ENCODE measurements at places on chromosomes 2 and 18.

DNA sequence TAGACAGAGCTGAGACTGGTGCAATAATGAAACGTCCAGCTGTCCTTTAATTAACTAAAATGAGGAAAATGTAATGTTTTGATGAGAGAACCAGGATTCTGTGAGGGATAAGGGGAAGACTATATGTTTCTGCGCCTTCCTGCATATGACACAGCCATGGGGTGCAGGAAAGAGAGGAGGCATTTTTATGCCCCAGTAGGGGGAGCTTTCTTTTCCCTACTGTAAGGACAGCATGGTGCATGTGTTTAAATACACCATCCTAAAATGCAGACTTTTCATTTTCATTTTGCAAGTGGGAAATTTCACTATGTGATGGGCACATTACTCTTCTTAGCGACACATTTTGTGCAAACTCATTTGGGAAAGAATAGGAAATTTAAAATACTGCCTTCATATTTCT, 446.1 kb downstream of the ARHGAP15 start:
- DNase-seq: no peak

GRCh38 chr18:58823412-58823811, 41.3 kb upstream of the ZNF532 start:
- no peak for DNase-seq

DNA sequence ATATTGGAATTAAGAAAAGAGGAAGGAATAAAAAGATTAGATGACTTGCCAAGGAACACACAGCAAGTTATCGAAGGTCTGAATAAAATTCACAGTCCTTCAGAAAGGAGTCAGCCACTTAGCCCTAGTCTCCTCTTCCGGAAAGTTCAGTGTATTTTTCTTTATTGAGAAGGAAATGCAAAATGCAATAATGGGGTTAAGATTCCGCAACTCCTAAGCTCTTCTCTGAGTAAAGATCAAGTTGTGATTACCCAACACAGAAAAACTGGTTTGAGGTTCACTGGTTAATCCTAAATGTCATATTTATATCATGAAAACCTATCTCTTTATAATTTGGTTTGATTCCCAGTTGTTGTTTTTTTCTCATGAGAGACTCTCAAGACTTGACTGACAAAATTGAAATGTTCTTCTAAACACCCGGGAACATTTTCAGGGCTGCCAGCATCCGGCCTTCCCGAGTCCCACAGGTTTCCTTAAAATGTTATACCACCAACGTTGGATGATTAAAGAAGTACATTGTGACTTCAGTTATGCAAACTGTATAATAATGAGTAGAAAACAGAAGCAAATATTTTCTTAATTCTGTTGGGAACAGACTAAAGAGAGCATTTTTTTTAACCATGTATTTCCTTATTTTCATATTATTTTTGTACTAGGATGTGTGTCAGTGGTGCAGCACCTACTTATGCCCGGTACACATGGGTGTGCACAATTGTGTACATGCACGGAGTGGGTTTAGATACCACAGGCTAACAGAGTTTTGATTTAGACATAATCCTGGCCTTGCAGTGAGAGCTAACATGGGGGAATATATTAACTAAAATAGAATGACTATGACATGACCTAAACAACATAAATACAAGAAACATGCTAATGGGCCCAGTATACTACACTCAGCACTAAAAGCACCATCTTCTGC, 100.2 kb downstream of the STK39 start:
- DNase-seq: no peak

- no peak for DNase-seq
Observed at GRCh38 chr2:100418406-100418962, 1.0 kb upstream of the CHST10 start.

DNA sequence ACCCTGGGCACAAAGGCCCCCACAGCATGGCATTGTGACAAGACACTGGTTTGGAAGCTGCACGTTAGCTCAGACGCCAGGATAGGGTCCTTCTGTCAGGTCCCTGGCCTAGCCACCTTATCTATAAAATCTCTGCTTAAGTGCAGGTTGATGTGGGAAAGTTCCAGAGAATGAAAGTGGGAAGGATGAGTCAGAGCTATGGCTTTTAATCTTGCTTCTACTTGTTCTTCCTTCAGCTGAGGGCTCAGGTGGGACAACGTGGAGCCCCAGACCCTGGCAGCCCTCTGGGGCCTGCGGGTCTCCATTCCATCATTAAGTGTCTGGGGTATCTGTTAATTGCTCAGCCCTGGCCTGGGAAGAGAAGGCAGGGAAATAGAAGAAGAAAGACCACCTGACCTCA, 64.5 kb downstream of the CELF4 start:
- DNase-seq: no peak

DNA sequence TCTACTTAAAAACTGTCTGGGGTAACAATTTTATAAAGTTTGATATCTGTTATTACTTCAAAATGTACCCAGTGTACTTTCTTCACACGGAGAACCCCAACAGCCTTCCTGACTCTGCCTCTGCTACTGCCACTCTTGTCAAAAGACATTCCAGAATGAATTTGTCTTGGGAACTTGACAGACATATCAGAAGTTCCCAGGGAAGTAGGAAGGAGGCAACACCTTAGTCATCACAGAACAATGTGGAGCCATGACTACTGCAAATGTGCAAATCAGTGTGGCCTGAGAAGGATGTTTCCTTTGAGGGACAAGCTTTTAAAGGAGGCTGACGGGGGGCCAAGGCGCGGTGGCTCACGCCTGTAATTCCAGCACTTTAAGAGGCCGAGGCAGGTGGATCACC, 133.8 kb upstream of the RNF152 start:
- DNase-seq: no peak

DNA sequence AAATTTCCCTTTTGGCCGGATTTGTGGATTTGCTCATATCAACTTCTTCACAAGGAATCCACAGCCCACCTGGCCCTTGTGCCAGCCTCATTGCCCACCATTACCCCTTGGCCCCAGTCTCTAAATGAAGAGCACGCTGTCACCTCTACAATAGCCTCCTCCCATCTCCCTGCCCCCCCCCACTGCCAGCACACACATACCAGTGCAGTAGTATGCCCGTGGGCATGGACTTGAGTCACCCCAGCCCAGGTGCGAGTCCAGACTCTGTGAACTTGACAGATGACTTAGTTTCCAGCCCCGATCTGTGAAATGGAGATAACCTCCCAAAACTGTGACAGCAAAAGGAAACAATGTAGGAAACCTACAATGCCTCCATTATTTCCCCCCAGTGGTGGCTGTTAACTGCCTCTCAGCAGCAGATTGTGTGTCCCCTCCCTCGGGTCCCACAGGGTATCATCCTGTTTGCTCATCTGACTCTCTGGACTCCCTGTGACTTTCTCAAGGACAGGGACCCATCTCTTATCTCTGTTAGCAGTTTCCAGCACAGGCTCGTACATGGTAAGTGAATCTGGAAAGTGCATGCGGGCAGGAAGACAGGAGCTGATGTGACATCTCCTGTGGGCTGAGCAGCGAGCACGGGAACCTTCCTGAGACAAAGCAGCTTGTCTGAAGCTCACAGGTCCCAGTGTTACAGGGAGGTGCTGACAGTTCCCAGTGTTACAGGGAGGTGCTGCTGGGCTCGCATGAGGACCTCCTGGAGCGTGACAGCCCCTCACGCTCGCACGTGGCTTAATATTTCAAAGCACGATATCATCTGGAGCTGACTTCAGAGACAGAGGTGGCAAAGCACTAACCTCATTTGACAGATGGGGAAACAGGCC, 4.2 kb upstream of the TMEM185B start:
- no peak for DNase-seq

GRCh38 chr2:173963323-173963816, 1.8 kb downstream of the SP3 start:
- DNase-seq: no peak

DNA sequence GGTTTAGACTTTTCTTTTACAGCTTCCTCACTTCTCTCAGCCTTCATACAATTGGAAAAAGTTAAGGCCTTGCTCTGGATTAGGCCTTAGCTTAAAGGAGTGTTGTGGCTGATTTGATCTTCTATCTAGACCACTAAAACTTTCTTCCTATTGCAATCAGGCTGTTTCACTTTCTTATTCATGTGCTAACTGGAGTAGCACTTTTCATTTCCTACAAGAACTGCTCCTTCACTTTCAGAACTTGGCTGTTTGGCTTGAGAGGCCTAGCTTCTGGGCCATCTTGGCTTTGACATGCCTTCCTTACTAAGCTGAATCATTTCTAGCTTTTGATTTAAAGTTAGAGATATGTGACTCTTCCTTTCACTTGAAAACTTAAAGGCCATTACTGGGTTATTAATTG, 114.3 kb downstream of the ARHGEF4 start:
- DNase-seq: no peak

DNA sequence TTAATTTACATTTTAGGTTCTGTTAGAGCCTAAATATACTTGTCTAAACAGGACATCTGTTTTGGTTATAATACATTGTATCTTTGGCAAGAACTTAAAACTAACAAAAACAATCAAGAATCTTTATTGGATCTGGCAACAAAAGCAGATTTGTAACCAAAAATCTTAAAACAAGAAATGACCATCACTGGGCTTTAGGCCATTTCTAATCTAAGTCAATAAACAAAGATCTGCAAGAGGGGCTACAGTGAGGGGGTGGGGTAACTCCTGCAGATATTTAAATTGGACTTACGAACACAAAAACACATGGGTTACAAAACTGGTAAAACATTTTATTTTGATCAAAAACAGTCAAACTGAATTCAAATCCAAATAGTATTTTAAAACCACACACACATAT, 77.3 kb downstream of the SRBD1 start:
- no peak for DNase-seq

Data from aorta (tissue), 5 donors.